ENCODE measurements at places on chromosomes 2 and 18. TPM values are rescaled to one million over a fixed set of nuclear protein-coding genes. Genes with fewer than 3 reads are reported as not detected.

CPS1 gene
- 0.19 TPM for total RNA-seq

NHEJ1 gene
- 8.1 TPM for total RNA-seq

TTC27 gene
- total RNA-seq: 12.1 TPM

GKN1 gene
- total RNA-seq: not detected

RBKS gene
- total RNA-seq: 6.3 TPM

SERPINB10 gene
- total RNA-seq: not detected

PLEKHH2 gene
- 1.5 TPM for total RNA-seq

MERTK gene
- total RNA-seq: not detected

MATN3 gene
- not detected for total RNA-seq

HOXD13 gene
- not detected for total RNA-seq

OTOS gene
- total RNA-seq: not detected

B3GNT7 gene
- total RNA-seq: 2.7 TPM

EHD3 gene
- 0.95 TPM for total RNA-seq

VAPA gene
- 177 TPM for total RNA-seq

ABCA12 gene
- total RNA-seq: not detected

TRABD2A gene
- 142 TPM for total RNA-seq

INO80B gene
- 52.9 TPM for total RNA-seq

IL36G gene
- not detected for total RNA-seq

ALKAL2 gene
- not detected for total RNA-seq

IMMT gene
- 35.8 TPM for total RNA-seq

ACMSD gene
- not detected for total RNA-seq

Data from CD8-positive, alpha-beta T cell (primary cell).